ENCODE measurements at places on chromosomes 4 and X. TPM values are rescaled to one million over a fixed set of nuclear protein-coding genes. Genes with fewer than 3 reads are reported as not detected.
A peak's percentile ranks its signal among the peaks of the same experiment; 100 is the strongest.

Gene TMEM184C
- total RNA-seq = 14.1 TPM

Gene FAM53A
- total RNA-seq = 2.6 TPM

GRCh38 chr4:109754093-109754857 lies 24.4 kb upstream of the PLA2G12A start:
- peak; percentile 78 for ATAC-seq

- no peak for ATAC-seq
Observed at GRCh38 chrX:107563824-107564223, 64.5 kb upstream of the PRPS1 start.

DNA sequence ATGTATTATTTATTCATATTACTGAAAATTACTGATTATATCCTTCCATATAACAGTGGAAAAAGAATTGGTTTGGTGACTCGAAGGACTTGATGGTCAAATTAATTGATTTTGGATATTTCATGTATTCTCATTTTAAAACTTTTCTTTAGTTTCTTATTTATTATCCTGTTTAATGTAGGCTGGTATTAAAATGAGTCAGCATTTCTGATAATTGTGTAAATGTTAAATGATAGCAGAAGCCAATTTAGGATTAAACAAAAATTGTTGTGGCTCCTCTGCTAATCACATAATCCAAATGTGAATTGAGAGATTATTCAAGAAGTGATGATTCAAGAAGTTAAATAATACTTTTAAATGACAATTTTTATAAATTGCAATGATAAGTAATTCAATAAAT lies 38.7 kb downstream of the PDLIM5 start:
- no peak for ATAC-seq

DNA sequence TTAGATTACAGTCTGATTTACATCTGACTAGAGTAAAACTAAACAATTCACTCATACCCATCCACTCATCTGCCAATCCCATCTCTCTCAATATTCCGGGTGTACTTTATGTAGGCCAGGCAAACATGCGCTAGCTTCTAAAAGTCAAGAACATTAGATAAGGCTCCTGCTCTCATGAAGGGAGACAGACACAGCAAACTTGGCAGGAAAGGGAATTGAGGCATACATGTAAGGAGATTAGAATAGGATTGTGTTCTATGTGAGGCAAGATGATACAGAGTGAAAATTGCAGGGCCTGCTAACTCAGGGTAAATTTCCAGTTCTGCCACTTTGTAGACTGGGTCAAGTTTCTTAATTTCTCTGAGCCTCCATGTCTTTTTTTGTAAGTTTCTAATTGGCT lies 135.8 kb downstream of the CDS1 start:
- no peak for ATAC-seq

GRCh38 chr4:128458816-128459215 lies 171.2 kb upstream of the PGRMC2 start:
- ATAC-seq = no peak
